ENCODE measurements at places on chromosomes 16 and 17.

DNA sequence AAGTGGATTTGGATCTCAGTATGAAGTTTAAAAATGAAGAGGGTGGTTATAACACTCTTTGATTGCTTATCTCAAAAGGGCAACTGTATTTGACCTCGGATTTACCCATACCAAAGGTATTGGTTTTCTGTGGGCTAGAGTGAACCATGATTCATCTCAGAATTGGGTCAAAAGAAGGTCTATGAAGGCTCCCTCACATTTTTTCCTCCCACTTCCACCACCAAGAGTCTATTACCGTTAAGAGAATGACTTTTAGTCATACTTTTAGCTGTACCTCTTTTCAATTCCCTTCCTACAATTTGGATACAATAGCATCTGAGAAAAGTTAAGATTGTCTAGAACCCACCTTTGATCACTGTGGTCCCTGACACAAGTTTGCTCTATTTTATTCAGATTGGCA, 280.9 kb downstream of the RBFOX1 start:
- DNase-seq, result no peak

DNA sequence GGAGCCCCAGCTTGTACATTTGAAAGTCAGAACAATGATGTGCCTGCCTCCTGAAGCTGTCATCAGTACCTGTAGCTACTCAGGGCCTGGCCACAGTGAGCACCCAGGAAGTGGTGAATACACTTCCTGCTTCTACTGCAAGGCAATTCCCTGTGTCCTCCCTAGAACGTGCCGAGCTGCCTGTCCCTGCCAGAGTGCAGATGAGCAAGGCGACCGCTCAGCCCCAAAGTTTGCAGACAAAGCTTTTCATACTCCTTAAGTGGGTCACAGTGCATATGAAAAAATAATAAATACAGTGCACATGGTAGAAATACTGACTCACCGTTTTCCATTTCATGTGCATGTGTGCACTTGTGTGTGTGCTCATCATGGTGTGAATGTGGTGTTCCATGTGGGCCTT, 77.3 kb downstream of the MPRIP start:
- DNase-seq, result no peak

DNA sequence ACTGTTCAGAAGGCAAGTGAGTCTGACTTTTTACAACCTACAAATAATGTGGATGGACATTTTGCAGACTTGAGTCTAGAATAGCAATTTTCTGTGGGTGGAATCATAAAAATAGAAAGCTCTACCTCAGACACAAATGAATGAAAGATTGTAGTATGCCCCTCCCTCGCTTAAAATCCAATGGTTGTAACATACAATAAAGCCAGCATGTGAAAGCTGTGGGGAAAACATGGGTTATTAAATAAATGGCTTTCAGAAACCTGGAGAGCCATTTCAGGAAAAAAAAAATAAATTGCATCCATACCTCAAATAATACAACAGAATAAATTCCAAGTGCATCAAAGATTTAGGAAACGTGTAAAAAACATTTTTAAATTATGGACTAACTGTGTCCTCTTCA, 123.1 kb upstream of the MON1B start:
- DNase-seq, result no peak

DNA sequence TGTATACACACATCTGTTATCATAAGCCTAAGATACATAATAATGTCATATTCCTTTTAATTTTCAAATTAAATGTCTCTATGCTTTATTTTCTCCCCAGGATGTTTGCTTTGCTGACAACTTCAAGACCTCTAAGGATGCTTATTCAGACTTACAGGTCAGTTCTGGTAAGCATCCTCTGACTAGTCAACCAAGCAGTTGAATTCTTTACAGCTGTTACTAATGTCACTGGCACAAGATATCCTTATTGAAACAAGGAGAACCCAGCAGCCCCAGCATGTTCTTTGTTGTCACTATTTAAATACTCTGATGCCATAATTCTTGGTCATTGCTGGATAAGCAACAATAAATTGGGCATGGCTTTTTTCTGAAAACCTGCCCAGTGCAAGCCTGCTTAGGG, 232.3 kb upstream of the PMFBP1 start:
- no peak for DNase-seq

DNA sequence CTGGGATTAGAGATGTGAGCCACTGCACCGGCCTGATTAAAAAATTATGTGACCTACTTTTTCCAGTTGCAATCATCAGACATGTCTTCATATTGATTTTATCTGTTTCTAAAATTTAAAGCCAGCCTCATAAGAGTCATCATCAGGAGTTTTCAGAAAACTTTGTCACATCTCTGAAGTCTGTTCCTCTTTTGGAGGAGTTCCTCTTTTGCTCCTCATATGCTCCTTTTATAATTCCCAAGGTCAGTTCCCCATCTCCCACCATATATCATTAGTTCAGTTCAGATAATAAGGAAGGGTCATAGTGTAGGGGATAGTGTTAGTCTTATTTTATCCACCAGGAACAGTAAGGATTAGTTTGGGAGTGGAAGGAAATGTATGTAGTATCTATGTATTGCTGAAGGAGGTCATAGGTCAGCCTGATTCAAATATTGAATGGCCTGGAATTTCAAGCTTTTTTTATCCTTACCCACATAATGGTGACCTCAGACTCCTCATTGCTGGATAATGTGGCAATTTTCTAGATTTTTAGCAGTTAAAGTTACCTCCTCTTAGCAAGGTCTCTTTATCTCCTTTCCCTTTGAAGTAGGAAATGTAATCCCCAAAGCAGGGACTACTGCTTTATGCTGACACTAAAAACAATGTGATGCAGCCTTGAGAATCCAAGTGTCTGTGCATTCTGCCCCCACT, 13.8 kb upstream of the DUSP14 start:
- DNase-seq, result no peak

- DNase-seq, result no peak
These were observed 32.5 kb upstream of the CRISPLD2 start for GRCh38 chr16:84787263-84787622.

DNA sequence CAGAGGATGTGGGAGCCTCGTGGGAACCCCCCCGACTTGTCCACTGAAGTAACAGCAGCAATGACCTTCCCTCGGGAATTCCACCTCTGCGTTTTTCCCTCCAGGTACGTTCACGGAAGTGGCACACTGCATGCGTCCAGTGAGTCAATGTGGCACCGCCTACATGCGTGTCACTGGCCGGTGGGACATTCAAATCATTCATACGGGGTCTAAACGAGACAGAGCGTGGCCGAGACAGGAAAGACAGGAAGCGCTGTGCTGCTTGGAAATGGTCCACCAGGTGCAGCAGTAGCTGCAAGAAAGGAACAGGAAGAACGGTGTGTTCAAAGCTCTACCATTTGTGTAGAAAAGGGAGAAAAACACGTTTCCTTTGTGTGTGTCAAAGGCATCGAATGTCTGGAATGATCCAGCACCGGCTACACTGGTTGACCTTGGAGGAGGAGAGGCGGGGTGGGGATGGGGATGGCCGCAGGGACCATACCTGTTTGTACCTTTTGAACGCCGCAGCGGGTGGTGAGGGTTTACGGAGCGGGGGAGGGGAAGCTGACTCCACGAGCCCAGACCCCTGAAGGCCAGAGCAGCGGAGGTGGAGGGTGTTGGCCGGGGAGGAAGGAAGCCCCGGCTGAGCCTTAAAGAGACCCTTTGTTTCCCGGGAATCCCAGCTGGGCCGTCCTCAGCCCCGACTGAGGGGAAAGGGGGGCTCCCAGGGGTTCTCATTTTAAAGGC, 1.7 kb upstream of the PGAP6 start:
- DNase-seq, result no peak

DNA sequence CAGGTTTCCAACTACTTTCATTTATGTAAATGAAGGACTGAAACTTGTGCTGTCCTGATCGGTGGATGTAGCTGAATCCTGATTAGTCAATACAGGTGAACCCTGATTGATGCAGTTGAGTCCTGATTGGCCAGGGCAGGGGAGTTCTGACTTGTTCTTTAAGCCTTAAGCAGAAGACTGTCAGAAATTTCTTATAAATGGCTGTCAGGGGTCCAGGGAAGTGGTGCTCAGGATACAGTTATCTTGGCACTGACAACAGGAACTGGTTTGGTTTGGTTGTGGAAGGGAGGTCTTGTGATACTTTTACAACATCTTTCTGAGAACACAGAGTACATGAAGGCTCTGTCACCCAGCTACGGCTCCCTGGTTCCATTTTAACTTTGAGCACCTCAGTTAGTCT, 132.1 kb downstream of the KCNJ12 start:
- no peak for DNase-seq

GRCh38 chr16:66483689-66484452, 56.8 kb downstream of the BEAN1 start:
- DNase-seq, result peak; percentile 27

- no peak for DNase-seq
These were observed 25.1 kb upstream of the SLC47A1 start for GRCh38 chr17:19508577-19508867.

DNA sequence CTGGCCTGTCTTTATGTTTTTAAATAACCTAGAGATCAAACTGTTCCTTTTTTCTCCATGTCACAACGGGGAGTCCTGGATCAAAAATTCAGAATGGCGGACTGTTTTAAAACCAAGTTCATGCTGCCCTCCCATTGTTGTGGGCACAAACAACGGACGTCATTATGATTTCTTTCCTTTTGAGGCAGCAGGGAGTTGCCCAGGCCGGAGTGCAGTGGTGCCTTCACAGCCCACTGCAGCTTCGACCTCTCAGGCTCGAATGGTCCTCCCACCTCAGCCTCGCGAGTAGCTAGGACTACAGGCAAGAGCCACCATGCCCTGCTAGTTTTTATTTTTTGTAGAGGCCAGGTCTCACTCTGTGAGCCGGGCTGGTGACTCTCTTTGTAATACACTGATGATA, 26.5 kb downstream of the NDE1 start:
- no peak for DNase-seq

DNA sequence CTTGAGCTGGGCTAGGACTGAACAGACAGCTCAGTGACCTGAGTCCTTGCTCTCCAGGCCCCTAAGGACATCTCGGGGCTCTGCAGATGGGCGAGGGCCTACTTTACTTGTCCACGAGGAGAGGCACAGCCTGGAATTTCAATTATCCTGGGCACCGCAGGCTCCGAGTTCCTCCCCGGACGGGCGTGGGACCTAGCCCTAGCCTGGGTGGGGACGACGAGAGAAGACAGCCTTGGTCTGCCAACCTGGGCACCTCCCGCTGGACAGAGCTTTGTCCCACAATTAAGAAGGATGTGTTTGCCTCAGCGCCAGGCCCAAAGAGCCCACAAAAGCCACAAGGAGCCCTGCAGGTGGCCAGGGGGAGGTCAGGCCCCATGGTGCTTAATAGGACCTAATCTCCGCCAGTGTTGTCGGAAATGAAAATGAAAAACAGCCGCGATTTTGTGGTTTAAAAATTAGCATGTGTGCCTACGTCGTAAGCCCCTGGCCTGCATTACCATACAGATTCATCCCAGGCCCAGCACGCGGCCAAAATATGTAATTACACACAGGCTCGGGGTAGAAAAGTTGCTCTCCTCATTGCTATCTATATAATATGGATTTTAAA, 51.4 kb upstream of the LHX1 start:
- no peak for DNase-seq

GRCh38 chr16:79182616-79183015, 417.9 kb downstream of the MAF start:
- DNase-seq, result no peak

GRCh38 chr16:79816081-79816497, 215.6 kb upstream of the MAF start:
- no peak for DNase-seq

DNA sequence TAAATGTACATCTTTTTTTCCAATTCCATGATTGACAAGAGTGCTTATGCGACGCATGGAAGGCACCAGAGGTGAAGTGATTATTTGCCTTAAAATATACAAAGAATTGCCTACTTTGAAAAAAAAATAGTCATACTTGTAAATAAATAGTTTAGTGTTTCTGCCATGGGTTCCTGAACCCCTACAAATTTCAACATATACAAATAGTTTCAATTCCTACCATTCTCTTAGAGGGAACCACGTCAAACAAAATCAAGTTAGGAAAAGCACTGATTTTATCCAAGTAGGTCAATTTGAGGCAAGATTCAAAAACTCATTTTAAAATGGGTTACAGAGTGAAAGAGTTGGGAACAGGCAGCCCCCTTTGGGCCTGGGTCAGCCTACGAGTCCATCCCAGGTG, 11.7 kb downstream of the CMTM3 start:
- DNase-seq, result no peak

- no peak for DNase-seq
These were observed 7.9 kb upstream of the ALDH3A1 start for GRCh38 chr17:19755821-19756510.

DNA sequence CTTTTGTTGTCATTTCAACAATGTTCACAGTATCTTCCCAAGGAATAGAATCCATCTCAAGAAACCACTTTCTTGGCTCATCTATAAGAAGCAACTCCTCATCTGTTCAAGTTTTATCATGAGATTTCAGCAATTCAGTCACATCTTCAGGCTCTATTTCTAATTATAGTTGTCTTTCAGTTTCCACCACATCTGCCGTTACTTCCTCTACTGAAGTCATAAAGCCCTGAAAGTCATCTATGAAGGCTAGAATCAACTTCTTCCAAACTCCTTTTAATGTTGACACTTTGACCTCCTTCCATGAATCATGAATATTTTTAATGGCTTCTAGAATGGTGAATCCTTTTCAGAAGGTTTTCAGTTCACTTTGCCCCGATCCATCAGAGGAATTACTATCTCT, 102.1 kb downstream of the CDH13 start:
- no peak for DNase-seq

- DNase-seq, result no peak
These were observed 9.4 kb downstream of the CETP start for GRCh38 chr16:56970934-56971767.

DNA sequence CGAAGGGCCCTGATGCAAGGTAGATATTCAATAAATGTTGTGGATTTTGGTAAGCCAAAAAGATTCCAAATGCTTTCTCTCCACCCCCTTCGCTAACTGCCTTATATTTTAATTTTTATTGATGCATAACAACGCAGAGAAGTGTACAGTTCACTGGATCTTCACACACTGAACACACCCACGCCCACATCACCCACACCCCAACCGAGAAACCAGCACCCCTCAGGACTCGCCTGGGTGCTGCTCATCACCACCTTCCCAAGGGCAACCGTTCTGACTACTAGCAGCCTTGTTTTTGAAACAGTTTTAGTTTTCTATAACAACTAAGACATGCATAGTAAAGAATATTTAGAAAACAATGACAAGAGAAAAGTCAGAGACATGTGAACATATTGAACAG, 9.1 kb upstream of the PLCG2 start:
- no peak for DNase-seq

DNA sequence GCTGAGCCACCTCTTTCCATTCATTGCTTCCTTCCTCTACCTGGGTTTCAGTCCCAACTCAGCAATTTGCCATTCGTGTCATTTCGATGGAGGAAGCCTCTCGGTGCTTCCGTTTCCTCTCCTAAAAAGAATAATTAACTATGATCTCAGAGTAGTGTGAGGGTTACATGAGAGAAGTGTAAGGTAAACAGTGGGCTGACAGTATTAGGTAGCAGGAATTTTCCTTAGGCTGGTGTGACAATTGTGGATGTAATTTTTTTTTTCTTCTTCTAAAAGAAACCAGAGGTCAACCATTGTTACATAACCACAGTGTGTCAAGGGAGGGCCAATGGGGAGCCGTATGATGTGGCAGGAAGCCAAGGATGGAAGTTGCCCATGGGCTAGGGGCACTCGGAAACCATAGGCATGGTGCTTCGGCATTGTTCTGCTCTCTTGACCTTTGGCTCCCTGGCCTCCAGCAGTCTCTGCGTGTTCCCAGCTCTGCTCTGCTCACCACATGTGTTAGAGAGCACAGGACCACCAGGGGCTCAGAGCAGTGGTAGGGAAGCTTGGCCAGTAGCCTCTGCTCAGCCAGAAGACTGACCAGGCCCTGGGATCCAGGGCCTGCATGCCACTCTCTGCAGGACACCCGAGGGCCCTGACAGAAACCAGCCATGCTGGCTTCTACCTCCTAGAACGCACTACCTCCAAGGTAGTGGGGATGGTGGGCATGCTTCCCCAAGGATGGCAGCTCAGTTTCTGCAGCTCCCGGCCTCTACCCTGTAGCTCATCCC, 2.0 kb upstream of the TOP2A start:
- no peak for DNase-seq

All from NCI-H1694 (cell line).